ENCODE measurements at places on chromosomes 7 and 10. TPM values are rescaled to one million over a fixed set of nuclear protein-coding genes. Genes with fewer than 3 reads are reported as not detected.

The ITGA8 gene
- total RNA-seq, result 6.1 TPM

The PYROXD2 gene
- 13.4 TPM for total RNA-seq

DNA sequence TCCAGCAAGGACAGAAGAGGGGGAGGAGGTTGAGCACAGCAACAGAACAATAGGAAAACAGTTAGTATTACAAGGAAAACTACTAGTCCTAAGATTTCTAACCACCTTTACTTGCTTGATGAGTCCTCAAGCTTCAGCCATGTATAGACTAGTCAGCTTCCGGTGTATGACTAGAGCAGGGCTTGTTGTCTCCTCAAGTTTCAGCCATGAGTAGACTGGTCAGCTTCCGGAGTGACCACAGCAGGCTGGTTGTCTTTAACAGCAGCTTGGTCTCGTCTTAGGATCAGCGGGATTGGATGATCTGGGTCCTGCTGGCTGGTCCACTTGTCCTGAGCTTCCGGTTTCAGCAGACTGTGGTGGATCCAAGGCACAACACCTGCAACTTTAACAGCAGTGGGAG, 10.6 kb upstream of the ZNF239 start:
- DNase-seq, result no peak

The UTF1 gene
- total RNA-seq, result not detected

GRCh38 chr7:134632937-134633540, 13.6 kb upstream of the BPGM start:
- no peak for DNase-seq

The AKR1C4 gene
- not detected for total RNA-seq

Measured in left colon (tissue), 2 donors.